Stimulated activated CD4-positive, alpha-beta T cell treated with anti-CD3 and anti-CD28 coated beads, Interleukin-1b, Interleukin-23, amount 100 ng/mL, for 1 hour (primary cell): ENCODE measurements at places on chromosomes 3 and 15.

DNA sequence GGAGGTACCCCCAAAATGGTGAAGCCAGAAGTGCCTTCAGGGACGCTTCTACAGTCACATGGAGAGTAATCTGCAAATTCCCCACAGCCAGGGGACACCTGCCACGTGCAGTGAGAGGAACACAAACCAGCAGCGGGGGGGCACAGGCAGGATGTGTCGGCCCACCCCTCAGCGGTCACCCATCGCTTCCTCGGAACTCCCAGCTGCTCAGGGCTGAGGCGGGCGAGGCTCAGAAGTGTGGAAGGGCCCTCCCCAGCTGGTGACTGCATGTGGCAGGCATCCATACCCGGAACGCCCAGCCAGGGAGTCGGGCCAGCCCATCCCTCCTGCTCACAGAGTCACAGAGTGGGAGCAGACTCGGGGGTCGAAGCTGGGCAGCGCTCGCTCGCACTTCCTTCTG, 63.7 kb downstream of the SLC12A8 start:
- no peak for DNase-seq

DNA sequence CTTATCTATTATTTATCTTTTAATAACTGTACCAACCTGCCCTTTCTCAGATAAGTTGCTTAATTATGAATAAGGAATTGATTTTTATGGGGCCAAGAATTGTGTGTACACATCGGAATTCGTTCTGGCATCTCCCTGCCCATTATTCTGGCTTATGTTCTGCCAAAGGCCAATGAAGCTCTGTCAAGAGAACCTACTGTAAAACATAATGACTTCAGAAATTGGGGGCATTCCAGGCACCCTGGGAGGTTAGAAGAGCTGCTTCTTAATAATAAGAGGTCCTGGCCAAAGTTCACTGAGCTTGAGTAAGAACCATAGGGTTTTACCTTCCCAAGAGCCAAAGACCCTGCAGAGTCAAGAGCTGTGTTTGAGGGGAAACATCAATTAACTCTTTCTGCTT, 261.7 kb downstream of the SLC9A9 start:
- DNase-seq = no peak

GRCh38 chr15:42772901-42773300, 36.0 kb upstream of the CDAN1 start:
- no peak for DNase-seq

DNA sequence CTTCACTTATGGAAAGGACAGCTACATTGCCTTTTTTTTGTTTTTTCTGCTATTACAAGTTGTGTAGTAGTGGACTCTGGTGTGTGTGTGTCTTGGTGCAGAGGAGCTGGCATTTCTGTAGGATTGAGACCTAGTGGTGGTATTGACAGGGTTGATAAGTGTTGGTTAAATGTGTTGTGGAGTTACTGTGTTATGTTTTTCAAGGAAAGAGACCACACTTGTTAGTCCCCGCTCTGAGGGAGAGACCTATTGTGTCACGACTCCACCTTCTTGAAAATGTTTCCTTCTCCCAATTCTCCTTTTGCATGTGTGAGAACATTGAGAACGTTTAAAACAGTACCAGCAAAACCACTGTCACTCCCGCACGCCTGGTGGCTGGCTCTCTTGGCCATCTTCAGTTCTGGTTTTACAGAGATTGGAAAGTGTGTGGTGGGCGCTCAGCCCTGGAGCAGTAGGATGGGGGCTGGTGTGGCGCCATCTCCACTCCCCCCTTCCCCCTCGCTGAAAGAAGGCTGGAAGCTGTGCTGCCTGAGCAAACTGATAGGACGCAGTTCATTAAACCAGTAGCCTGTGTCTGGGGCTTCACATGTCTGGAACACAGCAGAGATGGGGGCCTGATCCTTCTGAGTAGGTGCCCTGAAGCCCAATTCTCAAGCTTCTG, 5.5 kb downstream of the KLF13 start:
- DNase-seq = no peak

DNA sequence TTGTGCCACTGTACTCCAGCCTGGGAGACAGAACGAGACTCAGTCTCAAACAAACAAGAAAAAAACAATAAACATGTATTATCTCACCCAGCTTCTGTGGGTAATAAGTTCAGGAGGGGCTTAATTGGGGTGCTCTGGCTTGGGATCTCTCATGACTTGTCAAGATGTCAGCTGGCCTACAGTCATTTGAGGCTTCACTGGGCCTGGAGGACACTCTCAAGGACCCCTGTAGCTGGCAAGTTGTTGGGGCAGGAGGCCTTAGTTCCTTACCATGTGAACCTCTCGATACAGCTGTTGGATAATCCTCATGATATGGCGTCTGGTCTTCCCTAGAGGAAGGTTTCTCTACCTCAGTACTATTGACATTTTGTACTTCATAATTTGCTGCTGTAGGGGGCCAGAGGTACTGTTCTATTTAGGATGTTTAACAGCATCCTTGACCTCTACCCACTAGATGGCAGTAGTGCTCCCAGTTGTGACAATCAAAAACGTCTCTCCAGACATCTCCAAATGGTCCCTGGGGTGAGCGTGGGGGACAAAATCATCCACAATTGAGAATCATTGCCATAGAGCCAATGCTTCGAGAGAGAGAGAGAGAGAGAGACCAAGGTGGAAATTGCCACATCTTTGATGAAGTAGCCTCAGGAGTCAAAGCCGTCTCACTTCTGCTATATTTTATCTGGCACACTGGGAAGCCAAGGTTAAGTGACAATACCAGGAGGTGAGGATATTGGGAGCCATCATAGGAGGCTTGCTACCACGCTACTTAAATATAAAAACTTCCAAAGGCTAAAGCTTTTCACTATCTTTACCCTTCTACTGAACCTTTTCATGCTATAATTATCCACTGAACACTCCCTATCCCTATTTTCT, 23.9 kb upstream of the SLTM start:
- no peak for DNase-seq

- DNase-seq = no peak
These were observed 46.9 kb upstream of the SEMA6D start for GRCh38 chr15:47670365-47670764.

DNA sequence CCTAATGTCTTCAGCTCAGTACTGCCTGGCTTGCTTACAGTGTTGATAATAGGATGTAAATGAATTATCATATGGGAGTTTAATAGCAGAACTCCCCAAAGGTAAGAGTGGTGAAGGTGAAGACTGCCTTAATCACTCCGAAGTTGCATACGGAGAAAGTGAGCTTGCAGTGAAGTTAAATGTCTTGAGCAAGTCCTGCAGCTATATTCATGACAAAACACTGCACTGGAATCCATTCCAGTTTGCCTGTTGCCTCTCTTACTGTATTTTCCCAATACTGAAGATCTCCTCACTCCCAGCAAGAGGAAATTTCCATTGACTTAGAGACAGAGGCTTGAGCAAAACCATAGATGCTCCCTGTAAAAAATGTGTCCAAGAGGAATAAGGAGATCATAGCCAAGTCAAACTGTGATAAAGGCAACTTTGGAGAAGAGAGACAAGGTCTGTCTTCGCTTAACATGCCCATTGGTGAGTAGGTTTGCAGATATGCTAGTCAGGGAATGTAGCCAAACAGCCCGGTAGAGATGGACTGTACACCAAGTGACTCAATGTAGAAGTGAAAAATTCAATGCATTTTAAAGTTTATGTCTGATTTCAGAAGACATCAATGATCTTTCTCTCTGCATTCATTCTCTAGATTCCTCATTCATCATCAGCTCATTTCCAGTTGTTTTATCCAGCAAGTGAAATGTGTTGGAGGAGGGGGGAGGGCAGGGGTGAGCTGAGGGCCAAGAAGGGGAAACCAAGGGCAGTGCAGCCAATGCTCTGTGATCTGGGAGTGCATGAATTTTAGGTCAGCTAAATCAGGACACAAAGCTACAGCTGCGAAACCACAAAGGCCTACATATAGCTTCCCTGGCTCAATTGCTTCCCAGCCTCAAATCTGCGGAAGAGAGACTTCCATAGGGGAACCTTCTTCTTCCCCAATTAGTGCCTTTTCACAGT, 667.1 kb upstream of the NR2F2 start:
- no peak for DNase-seq

- DNase-seq = no peak
These were observed 16.0 kb upstream of the TSEN2 start for GRCh38 chr3:12468276-12468675.
